ENCODE measurements at places on chromosomes 5 and 9.

- no peak for DNase-seq
These were observed 1.7 kb upstream of the RABL6 start for GRCh38 chr9:136806067-136806466.

DNA sequence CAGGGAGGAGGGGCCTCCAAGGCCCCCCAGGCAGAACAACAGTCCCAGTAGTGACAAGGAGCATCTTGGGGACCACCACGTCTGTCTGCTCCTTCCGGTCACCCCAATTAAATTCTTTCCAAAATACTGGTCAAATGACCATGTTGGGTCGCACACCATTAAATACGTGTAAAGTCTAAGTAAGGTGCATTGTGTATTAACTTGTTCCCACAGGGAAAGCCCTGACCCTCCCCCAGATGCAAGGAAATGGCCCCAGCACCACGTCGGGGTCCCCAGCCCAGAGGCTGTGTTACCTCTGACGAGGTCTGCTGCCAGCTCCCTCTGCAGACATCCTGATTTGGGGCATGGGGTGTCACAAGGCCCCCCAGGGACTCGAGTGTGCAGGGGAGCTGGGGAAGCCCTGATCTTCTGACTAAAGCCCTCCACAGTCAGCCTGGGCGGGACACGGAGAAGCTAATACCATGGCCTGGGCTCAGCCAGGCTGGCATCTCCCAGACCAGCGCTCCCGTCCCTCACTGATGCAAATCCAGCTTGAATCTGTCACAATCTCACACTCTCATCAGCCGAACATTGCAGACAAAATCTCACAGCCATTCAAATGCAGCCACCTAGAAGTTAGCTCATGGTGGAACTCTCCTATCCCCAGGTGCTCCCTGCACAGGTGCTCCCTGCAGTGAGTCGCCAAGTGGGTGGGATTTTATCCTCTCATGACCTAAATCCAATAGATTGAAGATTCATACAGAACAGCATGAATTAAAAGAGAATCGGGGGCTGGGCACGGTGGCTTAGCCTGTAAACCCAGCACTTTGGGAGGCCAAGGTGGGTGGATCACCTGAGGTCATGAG lies 13.6 kb downstream of the TERT start:
- DNase-seq, result no peak

GRCh38 chr5:128695791-128696530 lies 157.9 kb upstream of the FBN2 start:
- no peak for DNase-seq

- DNase-seq, result no peak
These were observed 11.8 kb downstream of the RMI1 start for GRCh38 chr9:83992407-83992806.

GRCh38 chr9:19649336-19650041 lies 139.3 kb downstream of the SLC24A2 start:
- DNase-seq, result no peak

GRCh38 chr5:149448831-149449714 lies 70.0 kb upstream of the IL17B start:
- no peak for DNase-seq

- DNase-seq, result no peak
These were observed 21.4 kb upstream of the CCNJL start for GRCh38 chr5:160333721-160334120.
